Activated CD4-positive, alpha-beta T cell treated with anti-CD3 and anti-CD28 coated beads for 36 hours (primary cell): ENCODE measurements at places on chromosomes 2 and 18. TPM values are rescaled to one million over a fixed set of nuclear protein-coding genes. Genes with fewer than 3 reads are reported as not detected.

The IL1RL2 gene
- 1.7 TPM for total RNA-seq

The SLC14A1 gene
- total RNA-seq: 1.3 TPM

The TMEM163 gene
- not detected for total RNA-seq

The SLC9A2 gene
- 0.07 TPM for total RNA-seq

The KIF5C gene
- 14.1 TPM for total RNA-seq
